ENCODE measurements at places on chromosomes 6 and 20.

DNA sequence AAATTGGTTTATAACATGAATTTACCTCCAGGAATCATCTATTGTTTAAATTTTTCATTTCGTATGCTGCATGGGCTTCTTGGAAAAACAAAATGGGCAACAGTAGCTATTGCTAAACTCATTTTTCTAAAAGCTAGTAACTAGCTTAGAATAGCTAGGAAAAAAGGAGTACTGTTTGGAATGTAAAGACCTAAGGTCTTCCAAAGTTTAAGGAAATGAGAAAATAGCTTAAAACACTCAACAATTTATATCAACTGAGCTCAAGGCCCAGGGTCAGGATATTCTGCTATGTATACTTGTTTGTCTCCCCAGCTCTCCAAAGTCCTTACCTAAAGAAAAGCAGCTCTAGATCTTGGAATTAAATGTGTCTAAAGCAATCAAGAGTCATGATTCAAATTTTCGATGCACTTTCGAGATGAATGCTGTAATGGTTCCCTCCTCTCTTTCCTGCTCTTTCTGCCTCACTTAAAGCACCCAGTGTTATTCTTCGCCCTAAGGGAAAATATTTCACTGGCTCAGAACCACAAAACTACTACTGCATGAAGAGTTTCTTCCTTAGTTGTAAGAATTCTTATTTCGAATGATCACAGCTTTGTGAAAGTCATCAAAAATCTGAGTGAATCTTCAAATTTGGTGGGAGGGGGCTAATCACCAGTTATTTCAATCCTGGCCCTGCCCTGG, 41.6 kb downstream of the LYRM4 start:
- DNase-seq, result no peak

DNA sequence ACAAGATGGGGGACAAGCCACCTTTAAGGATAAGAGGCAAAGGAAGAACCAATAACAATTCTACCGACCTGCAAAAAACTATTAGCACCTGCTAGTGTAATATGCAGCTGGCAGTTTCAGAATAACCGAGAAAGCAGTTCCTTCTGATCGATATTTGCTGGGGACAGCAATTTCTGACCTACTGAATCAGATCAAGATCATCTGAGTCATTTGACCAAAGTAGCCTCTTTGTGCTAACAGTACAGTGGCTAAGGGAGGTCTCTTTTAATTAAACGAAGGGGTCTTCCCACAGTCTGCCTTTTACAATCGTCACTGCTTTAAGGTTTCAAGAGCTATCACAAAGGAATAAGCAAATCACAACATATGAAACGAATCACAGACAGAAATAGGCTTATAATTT, 318.9 kb downstream of the BTBD9 start:
- DNase-seq, result no peak

- no peak for DNase-seq
Measured at GRCh38 chr6:14031516-14031915, 86.1 kb upstream of the CD83 start.

DNA sequence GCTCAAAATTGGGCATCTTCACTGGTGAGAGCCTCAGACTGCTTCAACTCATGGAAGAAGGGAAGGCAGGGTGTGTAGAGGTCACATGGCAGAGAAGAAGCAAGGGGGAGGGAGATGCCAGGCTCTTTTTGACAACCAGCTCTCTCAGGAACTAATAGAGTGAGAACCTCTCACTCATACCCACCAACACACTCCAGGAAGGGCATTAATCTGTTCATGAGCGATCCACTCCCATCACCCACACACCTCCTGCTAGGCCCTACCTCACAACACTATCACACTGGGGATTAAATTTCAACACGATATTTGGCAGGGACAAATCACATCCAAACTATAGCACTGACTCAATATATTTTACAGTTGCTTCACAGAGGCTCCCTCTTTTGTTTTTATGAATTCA, 2.0 kb downstream of the MSH5 start:
- no peak for DNase-seq

- DNase-seq, result no peak
Measured at GRCh38 chr20:18412221-18412901, 54.5 kb downstream of the DZANK1 start.

DNA sequence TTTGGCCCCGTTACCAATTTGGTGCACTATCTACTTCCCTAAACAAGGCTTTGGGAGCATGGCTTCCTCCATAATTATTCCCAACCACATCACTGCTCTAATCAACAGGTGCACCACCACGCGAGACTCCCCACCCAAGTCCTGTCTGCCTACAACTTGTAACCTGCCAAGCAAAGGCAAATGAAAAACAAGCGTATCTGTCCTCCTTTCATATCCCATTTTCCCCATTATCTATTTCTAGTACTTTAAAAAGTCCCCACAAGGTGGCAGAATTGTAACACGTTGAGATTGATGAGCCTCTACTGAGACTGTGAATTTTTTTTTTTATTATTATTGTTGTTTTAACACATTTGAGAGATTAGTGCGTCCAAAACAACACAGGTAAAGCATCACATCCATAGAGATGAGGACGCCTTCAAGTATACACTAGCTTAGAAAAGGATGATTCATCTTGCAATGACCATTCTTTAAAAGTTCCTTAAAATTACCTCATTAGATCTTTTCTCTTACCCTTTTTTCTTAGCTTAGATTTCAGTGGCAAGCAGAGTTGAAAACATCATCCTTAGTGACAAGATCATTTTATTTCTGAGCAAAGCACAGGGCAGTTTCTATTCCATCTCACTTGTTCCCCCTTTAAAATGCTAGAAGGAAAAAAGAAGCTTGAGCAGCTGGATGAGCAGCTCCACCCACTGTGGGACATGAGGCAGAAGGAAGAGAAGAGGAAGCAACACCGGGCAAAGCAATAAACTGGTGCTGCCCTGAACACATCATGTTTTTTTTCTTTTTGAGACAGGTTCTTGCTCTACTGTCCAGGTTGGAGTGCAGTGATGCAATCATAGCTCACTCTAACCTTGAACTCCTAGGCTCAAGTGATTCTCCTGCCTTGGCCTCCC, 210.8 kb downstream of the ARHGAP18 start:
- DNase-seq, result no peak

- no peak for DNase-seq
Measured at GRCh38 chr6:106608080-106608668, 21.1 kb downstream of the RTN4IP1 start.

GRCh38 chr6:69135927-69136326, 500.8 kb downstream of the ADGRB3 start:
- no peak for DNase-seq

DNA sequence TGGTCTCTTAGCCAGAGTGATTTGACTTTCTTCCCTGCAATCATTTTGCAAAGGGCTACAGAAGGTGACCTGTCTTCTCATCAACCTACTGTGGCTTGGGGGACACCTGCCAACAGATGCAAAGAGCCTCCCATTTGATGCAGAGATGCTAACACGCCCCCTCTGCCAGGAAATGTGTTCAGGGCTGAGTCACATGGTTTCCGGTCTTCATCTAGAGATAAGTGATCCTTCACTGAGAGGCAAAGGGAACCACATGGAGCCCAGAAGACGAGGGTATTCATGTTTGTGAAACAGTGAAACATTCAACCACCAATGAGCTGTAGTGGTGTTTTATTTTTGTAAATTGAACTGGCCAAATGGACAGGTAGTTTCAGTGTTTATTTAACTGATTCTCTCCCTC, 109.0 kb upstream of the RIN2 start:
- DNase-seq, result no peak

DNA sequence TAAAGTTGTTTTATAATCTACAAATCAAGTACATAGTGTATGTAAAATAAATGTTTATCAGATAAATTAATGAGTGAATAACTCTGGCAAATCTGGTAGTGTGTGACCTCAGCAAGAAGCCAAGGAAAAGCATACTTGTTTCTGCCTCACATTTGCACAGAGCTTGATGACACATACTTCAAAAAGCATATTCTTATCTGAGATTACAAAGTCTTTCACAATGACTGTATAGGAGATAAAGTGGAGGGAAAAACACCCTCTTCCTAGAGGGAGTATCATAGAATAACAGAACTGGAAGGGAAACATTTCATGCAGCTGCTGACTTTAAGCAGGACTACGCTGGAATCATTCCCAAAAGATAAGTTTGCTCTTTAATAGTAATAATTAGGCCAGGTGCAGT, 28.1 kb upstream of the AKAP7 start:
- no peak for DNase-seq

DNA sequence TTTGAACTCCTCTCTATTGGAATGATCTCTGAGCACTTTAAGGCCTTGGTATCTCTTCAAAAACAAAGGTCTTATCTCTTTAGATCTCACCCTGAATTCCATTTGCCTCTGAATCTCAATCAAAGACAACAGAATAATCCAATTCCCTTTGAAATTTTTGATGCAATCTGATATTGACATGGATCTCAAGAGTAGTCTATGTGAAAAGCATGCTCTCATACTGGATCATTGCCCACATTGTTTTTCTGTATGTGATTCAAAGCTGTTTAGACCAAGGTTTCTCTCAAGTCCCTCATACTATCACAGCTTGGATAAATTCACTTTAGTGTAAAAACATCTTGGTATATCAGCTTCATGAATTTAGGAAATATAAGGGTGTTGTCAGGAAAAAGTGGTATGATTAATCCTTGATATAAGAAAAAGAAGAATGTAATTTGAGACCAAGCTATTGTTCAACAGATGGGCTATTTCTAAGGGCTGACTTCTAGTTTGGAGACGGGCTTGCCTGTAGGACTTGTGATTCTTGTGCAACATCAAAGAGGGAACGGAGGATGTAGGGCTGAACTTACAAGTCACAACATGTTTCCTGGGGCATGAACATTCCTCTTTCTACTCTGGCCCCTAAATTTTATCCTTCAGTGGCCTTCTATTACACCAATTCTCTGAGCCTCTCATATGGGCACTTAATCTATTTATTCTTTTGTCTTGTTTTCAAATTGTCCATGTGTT, 77.9 kb upstream of the CITED2 start:
- no peak for DNase-seq

DNA sequence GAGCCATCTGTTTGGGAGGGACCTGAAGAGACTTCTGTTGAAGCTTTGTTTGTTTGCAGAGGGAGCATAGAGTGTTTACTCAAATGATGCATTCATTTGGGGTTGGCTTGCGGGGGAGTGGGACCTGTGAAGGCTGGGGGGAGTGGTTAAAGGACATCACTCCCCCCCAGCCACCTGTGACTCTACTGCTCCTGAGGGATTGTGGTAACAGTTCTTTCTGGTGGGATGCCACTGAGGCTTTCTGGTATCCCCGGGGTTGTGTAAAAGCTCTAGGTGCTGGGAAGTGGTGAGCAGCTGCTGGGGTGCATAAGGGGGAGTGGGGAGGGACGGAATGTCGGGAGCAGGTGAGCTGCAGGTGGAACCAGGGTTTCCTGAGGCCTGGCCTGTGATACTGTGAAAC, 239.2 kb upstream of the QKI start:
- DNase-seq, result no peak

GRCh38 chr6:138765896-138766655, 7.5 kb upstream of the CCDC28A start:
- no peak for DNase-seq

- no peak for DNase-seq
Measured at GRCh38 chr20:12977328-12978125, 31.2 kb upstream of the SPTLC3 start.

DNA sequence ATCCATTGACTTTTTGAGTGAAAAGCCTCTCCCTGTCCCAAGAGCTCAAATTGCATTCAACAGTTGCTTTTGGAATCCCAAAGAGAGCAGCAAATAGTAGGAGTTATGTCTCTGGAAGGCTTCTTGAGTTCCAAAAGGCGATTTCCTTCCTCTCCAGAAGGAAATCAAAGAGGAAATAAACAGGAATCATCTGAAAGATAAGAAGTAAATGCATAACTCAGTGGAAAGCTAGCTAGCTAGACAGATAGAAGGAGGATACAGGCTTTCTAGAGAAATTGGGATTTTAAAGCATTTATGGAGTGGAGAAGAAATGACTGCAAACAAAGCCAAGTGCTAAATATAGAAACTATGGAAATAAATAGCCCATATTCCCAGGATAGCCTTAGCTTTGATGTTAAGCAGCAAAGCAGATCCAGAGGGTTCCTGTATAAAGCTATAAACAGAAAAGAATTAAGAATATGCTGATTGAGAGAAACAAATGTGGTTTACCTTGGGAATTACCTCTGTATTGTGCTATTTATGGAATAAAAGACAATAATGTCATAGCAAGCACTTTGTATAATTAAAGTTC, 214.7 kb downstream of the PLCB1 start:
- no peak for DNase-seq

DNA sequence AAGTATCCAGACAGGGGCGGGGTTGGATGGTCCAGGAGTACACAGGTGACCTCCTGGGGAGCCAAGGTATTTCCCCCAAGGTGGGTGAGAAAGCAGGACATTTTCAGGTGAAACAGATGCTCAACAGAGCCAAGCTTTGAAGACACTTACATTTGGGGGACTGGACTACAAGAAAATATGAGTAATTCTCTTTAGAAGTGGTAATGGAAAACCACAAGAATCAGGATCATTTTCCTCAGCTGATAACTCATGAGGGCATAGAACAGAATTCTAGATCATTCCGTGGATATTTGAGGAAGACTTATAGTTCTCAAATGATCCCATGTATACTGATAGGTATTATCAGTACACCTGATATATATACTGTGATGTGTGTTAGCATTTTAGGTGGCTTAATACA, 89.9 kb downstream of the UST start:
- DNase-seq, result no peak

DNA sequence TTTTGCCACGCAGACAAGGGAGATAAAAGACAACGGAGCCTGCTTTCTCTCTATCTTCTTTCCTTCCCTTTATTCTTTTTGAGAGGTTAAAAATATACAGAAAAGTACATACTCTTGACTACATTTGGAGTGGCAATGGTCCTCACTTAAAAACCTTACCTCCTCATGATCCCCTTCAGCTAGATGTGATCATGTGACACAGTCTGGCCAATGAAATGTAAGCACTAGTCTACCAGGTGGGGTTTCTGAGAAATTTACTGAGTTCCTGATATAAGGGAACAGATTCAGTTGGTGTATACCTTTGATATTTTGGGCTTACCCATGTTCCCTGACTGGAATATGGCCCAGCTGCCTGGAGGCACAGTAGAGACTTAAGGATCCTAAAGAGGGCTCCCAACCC, 165.5 kb upstream of the BEND3 start:
- DNase-seq, result no peak

DNA sequence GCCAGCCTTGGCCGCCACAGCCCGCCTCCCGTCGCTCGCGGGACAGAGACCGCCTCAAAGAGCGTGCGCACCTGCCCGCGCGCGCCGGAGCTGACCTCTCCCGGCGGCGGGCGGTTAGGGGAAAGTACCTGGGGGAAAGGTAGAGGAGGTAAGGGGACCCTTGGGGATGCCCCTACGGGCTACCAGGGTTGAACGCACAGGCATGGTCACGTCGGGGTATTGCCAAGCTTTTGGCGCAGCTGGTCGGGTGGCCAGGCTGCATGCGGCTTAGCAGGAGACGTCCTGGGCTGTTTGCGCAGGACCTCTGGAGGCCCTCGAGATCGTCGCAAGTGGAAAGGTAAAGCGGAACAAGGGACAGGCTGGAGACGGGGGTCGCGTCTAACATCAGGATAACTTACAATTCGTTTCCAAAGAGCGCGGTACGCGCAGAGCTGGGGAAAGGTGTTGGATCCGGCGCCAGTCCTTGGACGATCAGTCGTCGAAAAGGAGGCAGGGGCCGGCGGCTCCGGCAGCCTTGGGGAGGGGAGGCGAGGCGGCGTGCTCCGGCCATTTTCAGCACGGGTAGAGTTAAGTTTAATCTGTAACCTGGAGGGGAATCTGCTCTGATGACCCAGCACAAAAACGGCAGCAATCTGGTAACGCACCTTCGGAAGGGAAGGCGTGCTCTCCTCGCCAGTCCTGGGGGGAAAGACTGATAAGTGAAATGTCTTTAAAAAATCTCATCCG, 9.0 kb downstream of the GNAS-AS1 start:
- no peak for DNase-seq

- no peak for DNase-seq
Measured at GRCh38 chr6:99490608-99491007, 24.6 kb downstream of the USP45 start.

- DNase-seq, result no peak
Measured at GRCh38 chr6:22068561-22069305, 228.1 kb downstream of the PRL start.

Measured in stimulated activated CD4-positive, alpha-beta T cell treated with anti-CD3 and anti-CD28 coated beads, Interleukin-1b, Interleukin-23, amount 100 ng/mL, for 1 hour (primary cell).